GM23338 (cell line): ENCODE measurements at places on chromosomes 4 and X. TPM values are rescaled to one million over a fixed set of nuclear protein-coding genes. Genes with fewer than 3 reads are reported as not detected.

DNA sequence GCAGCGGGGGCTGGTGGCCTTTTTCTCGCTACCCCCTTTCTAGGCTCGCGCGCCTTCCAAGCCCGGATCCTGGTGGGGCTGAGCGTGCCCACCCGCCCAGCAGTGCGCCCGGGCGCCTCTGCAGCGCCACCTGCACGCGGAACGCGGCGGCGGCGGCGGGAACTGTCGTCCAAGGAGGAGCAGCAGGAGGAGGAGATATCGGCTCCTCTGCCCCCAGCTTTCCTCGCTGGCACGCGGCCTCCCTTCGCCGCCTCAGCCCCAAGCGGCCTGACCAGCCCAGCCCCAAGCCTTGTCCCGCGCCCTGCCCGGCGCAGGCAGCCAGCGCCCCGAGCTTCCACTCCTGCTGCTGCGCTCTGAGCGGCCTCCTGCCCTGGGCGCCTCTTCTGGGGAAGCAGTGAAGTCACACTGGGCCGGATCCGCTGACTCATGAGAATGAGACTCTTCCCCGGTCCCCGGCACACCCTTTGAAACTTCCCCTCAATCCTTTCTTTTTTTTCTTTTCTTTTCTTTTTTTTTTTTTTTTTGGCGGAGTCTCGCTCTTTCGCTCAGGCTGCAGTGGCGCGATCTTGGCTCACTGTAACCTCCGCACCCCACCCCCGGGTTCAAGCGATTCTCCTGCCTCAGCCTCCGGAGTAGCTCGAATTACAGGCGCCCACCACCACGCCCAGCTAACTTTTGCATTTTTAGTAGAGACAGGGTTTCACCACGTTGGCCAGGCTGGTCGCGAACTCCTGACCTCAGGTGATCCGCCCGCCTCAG lies 10.6 kb upstream of the ELF4 start:
- peak overlapping the region; percentile 55 for H3K4me3 ChIP-seq
- peaks cover 18% of the 10 kb centered on the region for H3K27me3 ChIP-seq
- H3K4me1 ChIP-seq, result no peaks in the 10 kb centered on the region
- H3K36me3 ChIP-seq, result no peaks in the 10 kb centered on the region
- no peak overlapping the region for H3K27ac ChIP-seq
- peak; percentile 66 for DNase-seq

GRCh38 chr4:188596021-188596420 lies 456.8 kb downstream of the TRIML1 start:
- no peaks in the 10 kb centered on the region for H3K4me1 ChIP-seq
- H3K27ac ChIP-seq, result no peak overlapping the region
- no peak overlapping the region for H3K4me3 ChIP-seq
- no peak for DNase-seq
- no peaks in the 10 kb centered on the region for H3K27me3 ChIP-seq

DNA sequence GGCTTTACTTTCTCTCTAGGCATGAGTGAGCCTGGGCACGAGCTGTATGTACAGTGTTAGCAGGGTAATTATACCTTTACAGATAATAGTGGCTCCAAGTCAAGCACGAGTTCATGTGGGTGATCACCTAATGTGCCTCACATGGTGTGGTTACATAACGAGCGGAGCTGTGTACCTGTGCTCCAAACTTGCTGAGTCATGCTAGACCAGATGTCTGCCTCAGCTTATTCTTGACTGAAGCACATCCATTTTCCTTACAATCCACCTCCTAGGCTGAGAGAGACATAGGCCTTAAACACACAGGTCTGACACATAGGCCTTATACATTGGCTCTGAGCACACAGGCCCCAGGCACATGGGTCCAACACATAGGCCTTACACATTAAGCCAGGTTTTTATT lies 426.6 kb downstream of the GPAT3 start:
- peaks cover 16% of the 10 kb centered on the region for H3K36me3 ChIP-seq
- no peaks in the 10 kb centered on the region for H3K27me3 ChIP-seq
- H3K4me3 ChIP-seq, result no peak overlapping the region

DNA sequence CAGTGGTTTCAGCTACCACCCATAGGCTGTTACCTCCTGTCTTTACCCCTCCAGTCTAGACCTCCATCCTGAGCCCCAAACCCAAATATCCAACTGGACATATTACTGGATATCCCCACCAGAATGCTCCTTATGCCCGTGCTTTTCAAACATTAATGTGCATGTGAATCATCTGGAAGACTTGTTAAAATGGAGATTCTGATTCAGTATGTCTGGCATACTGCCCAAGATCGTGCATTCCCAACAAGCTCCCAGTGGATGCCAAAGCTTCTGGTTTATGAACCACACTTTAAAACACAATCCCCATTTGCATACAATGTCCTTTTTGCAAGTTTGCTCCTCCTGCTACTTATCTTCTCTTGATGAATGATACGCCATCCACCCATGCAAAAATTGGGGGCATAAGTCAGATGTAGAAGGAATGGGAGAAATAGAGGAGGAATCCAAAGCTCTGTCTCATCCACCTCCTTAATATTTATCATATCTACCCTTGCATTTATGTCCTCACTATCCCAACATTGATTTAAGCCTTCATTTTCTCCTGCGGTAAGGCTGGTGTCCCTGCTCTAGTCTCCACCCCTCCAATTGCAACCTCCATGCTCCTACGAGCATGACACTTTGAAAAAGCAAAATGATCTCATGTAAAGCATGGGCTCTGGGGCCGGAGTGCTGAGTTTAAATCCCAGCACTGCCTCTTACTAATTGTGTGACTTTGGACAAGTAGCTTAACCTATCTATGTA lies 7.4 kb upstream of the PGRMC1 start:
- H3K4me3 ChIP-seq, result no peak overlapping the region
- no peaks in the 10 kb centered on the region for H3K27me3 ChIP-seq
- no peak overlapping the region for H3K27ac ChIP-seq
- no peak for DNase-seq
- peaks cover under 1% of the 10 kb centered on the region; the same call in 1 of the 2 replicates for H3K4me1 ChIP-seq
- H3K36me3 ChIP-seq, result no peaks in the 10 kb centered on the region

DNA sequence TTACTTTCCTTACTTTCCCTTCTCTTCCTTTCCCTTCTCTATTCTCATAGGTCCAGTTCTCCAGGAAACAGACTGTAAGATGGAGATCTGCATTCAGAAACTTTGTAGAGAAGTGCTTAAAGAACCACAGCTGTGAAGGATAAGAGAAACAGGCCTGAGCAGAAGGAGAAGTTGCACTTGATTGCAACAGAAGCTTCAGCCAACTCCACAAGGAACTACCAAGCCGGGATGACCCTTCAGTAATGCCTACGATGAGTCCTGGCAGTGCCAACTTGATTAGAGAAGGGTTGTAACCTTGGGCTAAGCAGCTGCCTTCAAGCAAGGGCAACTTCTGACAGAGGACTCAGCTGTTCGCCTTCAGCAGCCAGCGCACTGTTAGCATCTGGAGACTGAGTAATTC lies 413.3 kb upstream of the RASGEF1B start:
- no peaks in the 10 kb centered on the region for H3K36me3 ChIP-seq
- no peak overlapping the region for H3K27ac ChIP-seq
- no peak for DNase-seq

DNA sequence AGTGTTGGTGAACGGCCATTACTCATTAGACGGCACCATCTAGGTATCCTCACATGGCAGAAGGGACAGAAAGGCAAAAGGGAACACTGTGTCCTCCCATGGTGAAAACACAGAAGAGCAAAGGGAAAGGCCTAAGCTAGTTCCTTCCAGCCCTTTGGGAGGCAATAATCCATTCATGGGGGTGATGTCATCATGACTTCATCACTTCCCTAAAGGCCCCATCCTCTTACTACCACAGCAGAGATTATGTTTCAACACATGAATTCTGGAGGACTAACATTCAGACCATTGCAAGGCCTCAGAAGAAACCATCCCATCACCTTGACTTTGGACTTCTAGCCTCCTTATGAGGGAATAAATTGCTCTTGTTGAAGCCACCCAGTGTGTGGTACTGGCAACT lies 238.2 kb downstream of the MGST2 start:
- no peaks in the 10 kb centered on the region for H3K36me3 ChIP-seq
- no peak overlapping the region for H3K27ac ChIP-seq
- H3K27me3 ChIP-seq, result no peaks in the 10 kb centered on the region

GRCh38 chr4:174252412-174252811 lies 31.1 kb downstream of the FBXO8 start:
- no peaks in the 10 kb centered on the region for H3K4me1 ChIP-seq
- no peak overlapping the region for H3K4me3 ChIP-seq
- no peak for DNase-seq
- no peaks in the 10 kb centered on the region for H3K36me3 ChIP-seq
- H3K27me3 ChIP-seq, result no peaks in the 10 kb centered on the region

GRCh38 chr4:4560136-4560535 lies 18.3 kb upstream of the STX18 start:
- no peak overlapping the region for H3K27ac ChIP-seq
- H3K4me3 ChIP-seq, result no peak overlapping the region
- no peaks in the 10 kb centered on the region for H3K27me3 ChIP-seq
- H3K4me1 ChIP-seq, result no peaks in the 10 kb centered on the region
- no peak for DNase-seq
- no peaks in the 10 kb centered on the region for H3K36me3 ChIP-seq

- no peaks in the 10 kb centered on the region for H3K4me1 ChIP-seq
- H3K4me3 ChIP-seq, result no peak overlapping the region
- H3K27me3 ChIP-seq, result no peaks in the 10 kb centered on the region
- H3K27ac ChIP-seq, result no peak overlapping the region
These were observed 733.3 kb downstream of the RPA4 start for GRCh38 chrX:97616883-97617530.

- peaks cover 11% of the 10 kb centered on the region for H3K4me1 ChIP-seq
- no peak overlapping the region for H3K27ac ChIP-seq
- no peak for DNase-seq
These were observed 15.4 kb downstream of the TMPRSS11E start for GRCh38 chr4:68462691-68463090.

DNA sequence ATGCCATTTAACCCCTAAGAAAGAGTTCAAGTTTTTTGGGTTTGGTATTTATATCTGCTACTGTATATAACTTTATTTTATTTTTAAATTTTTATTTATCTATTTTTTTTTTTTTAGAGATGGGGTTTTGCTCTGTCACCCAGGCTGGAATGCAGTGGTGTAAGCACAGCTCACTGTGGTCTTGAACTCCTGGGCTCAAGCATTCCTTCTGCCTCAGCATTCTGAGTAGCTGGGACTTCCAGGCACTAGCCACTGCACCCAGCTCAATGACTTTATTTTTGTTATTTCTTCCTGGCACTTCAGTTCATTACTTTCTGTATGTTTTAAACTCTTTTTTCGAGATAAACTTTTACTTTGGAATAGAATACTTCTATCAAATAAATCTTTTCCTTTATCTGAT lies 42.4 kb upstream of the PGAM4 start:
- H3K27ac ChIP-seq, result no peak overlapping the region
- no peaks in the 10 kb centered on the region for H3K4me1 ChIP-seq
- H3K27me3 ChIP-seq, result no peaks in the 10 kb centered on the region
- no peak for DNase-seq
- H3K4me3 ChIP-seq, result no peak overlapping the region

- no peaks in the 10 kb centered on the region for H3K4me1 ChIP-seq
- H3K36me3 ChIP-seq, result no peaks in the 10 kb centered on the region
- H3K27ac ChIP-seq, result no peak overlapping the region
These were observed 487.1 kb downstream of the TECRL start for GRCh38 chr4:63922146-63922545.

DNA sequence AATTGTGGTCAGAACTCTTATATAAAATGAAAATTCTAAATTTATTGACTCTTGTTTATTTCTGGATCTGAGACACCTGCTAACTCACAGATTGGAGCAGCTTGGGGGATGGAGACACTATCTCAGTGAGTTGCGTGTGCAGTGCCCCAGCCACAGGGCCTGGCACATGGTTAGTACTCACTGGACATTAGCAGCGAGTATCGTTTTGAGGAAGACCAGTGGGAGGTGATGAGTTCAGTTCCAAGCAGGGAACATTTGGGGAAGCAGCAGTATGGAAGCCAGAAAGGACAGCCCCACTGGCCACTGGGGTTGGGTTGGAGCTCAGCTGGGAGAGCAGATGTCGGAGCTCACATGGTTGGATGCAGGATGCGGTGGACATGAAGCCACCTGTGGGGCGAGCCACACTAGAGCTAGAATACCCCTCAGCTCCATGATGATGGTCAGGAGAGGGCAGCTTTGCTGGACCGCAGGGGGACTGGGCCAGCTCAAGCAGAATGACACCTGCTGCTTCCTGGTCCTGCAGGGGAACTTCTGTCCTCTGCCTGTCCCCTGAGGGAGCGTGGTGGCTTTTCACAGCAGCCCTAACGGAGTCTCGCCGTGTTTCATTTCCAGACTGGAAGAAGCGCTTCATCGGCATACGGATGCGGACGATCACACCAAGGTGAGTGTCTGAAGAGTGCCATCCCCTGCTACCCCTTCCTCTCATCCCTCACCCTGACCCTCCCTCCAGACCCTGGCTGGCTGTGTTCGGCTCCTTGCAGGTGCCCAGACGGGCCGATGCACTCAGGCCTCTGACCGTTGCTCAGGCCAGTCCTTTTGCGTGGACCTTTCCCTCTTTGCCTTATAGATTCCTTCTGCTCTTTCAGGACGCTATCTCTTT lies 32.5 kb downstream of the HTRA3 start:
- H3K36me3 ChIP-seq, result no peaks in the 10 kb centered on the region
- no peaks in the 10 kb centered on the region for H3K27me3 ChIP-seq
- no peak for DNase-seq
- H3K4me1 ChIP-seq, result no peaks in the 10 kb centered on the region
- no peak overlapping the region for H3K27ac ChIP-seq

DNA sequence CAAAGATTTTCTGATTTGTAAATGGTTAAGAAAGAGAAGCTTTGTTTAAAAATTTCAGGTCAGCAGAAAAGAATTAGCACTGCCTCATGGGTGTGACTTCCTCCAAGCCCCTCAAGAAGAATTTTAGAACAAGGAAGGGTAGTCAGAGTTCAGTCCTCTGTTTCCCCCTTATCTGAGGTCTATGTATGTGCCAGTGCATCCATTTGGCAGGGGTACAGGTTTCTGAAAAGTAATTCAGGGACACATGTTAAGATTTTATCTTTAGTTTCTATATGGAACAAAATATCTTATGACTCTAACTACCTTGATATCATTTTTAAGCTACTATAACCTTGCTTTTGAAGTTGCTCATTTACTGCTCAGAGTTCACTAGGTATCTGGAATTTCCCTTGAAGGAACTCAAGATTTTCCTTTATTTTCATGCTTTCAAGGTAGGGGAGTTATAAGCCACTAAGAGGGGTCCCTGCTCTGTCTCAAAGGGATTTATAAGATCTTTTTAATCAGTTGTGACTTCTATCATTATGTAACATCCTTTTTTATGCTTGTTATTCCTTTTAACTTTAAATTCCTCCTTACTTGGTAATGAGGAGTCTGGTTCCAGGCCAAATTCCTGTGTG lies 24.4 kb upstream of the PLK4 start:
- DNase-seq, result no peak
- H3K4me3 ChIP-seq, result no peak overlapping the region
- H3K27ac ChIP-seq, result no peak overlapping the region

- H3K4me3 ChIP-seq, result no peak overlapping the region
- DNase-seq, result no peak
- no peak overlapping the region for H3K27ac ChIP-seq
- H3K36me3 ChIP-seq, result no peaks in the 10 kb centered on the region
- no peaks in the 10 kb centered on the region for H3K27me3 ChIP-seq
These were observed 164.3 kb downstream of the GABRB1 start for GRCh38 chr4:47195706-47196105.

NR3C2 gene
- 3.0 and 4.6 TPM in 2 replicates for total RNA-seq

SEC24B gene
- 30.1 and 32.8 TPM in 2 replicates for total RNA-seq

PLP2 gene
- total RNA-seq, result 1.6 and 3.4 TPM in 2 replicates

ANXA3 gene
- 20.3 and 23.8 TPM in 2 replicates for total RNA-seq

SPRY1 gene
- 62.8 and 67.2 TPM in 2 replicates for total RNA-seq

SMIM31 gene
- total RNA-seq, result not detected in 2 replicates

S100G gene
- total RNA-seq, result not detected in 2 replicates

FGFBP1 gene
- total RNA-seq, result not detected in 2 replicates

KIAA1210 gene
- total RNA-seq, result not detected in 2 replicates

SMIM10L2A gene
- 5.0 and 5.6 TPM in 2 replicates for total RNA-seq
